ENCODE measurements at places on chromosomes 1 and 21.

GRCh38 chr1:101769520-101769919 is 227.2 kb downstream of the OLFM3 start:
- DNase-seq, result no peak

GRCh38 chr1:45583264-45583665 is 576 bp upstream of the NASP start:
- peak; percentile 96 for DNase-seq

GRCh38 chr1:40303790-40304189 is 13.3 kb downstream of the COL9A2 start:
- no peak for DNase-seq

- DNase-seq, result no peak
Observed at GRCh38 chr1:221162939-221163338, 283.7 kb downstream of the HLX start.
